ENCODE measurements at places on chromosomes 3 and 15. TPM values are rescaled to one million over a fixed set of nuclear protein-coding genes. Genes with fewer than 3 reads are reported as not detected.

Gene IQCF5
- not detected for total RNA-seq

Gene GOLGA8T
- total RNA-seq: not detected

Gene NEK10
- 1.2 TPM for total RNA-seq

Gene CHL1
- not detected for total RNA-seq

Gene LMAN1L
- total RNA-seq: 0.17 TPM

Measured in HCT116 (cell line).